Urinary bladder (tissue), 4 donors: ENCODE measurements at places on chromosomes 6 and 20. TPM values are rescaled to one million over a fixed set of nuclear protein-coding genes. Genes with fewer than 3 reads are reported as not detected.

Gene SALL4
- total RNA-seq, result 1.3 TPM

Gene HSPA1L
- total RNA-seq, result 2.5 TPM

Gene NPBWR2
- not detected for total RNA-seq

Gene HMGCLL1
- total RNA-seq, result 14.6 TPM

Gene IRAK1BP1
- total RNA-seq, result 25.4 TPM

Gene PGM3
- total RNA-seq, result 109 TPM

Gene RAET1L
- total RNA-seq, result not detected

Gene PARD6B
- 11.7 TPM for total RNA-seq

Gene EDN3
- 3.1 TPM for total RNA-seq

Gene DNAAF9
- 28.1 TPM for total RNA-seq

Gene BTN2A1
- total RNA-seq, result 15.8 TPM

Gene C20orf204
- 0.95 TPM for total RNA-seq

Gene DNMT3B
- 2.4 TPM for total RNA-seq

Gene FERMT1
- total RNA-seq, result 11.1 TPM
